Midbrain (tissue), 1 donor: ENCODE measurements at places on chromosomes 4 and X.

- DNase-seq = no peak
Measured at GRCh38 chr4:73429118-73429517, 6.9 kb upstream of the AFP start.

DNA sequence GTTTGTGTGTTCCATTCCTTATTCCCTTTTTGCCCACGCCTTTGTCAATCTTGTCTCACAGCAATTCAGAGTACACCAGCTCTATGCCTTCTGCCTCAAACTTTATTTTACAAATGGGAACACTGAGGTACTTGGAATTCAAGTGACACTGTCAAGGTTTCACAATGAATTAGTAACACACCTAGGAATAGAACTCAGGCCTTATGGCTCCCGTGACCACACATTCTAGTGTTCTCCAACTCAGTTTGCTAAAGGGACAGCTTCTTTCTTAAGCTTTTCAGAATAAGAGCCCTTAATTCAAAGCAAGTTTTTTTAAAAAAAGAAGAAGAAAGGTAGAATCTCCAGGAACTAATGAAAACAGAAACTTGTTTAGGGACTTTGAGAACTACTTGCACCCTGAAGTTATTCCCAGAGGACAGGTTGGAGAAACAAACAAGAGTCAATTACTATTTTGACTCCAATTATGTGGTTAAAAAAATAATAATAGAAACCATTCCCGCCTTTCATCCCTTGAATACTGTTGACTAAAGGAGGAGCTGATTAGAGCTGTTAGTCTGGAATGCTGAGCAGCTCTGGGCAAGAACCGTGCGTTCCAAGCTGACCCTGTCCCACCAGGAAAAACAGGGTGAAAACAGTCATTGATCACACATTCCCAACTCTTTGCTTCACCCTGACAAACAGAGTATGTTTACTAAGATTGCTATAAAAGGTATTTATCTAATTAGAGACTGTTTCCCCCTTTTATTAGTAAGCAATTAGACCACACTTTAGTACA lies 408.8 kb upstream of the CNKSR2 start:
- DNase-seq = no peak

DNA sequence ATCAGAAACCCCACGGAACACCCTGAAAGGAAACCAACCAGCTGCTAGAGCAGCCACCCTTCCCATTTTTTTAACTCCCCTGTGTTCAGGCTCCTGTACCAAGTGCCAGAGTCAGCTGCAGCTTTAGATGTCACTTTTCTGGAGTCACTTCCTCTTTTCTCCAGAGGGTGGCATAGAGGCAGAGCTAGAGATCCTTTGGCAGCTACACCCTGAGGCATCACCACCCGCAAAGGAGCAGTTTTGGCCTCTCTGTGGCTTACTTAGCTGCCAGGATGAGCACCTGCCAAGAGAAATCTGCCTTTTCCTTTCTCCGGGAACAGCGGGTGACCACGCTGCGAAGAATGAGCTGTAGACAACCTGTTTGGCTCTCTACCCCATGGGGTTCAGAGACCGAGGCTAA lies 58.0 kb upstream of the CHRDL1 start:
- peak; percentile 20 for DNase-seq

DNA sequence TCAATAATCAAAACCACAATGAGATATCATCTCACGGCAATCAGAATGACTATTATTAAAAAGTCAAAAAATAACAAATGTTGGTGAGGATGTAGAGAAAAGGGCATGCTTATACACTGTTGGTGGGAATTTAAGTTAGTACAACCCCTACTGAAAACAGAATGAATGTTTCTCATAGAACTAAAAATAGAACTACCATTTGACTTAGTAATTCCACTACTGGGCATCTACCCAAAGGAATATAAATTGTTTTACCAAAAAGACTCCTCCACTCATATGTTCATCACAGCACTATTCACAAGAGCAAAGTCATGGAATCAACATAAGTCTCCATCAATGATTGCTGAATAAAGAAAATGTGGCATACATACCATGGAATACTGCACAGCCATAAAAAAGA lies 278.1 kb upstream of the ARSJ start:
- DNase-seq = no peak

- DNase-seq = no peak
Measured at GRCh38 chrX:53682885-53683555, 3.5 kb downstream of the HUWE1 start.

GRCh38 chrX:26262121-26262523 lies 46.2 kb downstream of the MAGEB5 start:
- no peak for DNase-seq

DNA sequence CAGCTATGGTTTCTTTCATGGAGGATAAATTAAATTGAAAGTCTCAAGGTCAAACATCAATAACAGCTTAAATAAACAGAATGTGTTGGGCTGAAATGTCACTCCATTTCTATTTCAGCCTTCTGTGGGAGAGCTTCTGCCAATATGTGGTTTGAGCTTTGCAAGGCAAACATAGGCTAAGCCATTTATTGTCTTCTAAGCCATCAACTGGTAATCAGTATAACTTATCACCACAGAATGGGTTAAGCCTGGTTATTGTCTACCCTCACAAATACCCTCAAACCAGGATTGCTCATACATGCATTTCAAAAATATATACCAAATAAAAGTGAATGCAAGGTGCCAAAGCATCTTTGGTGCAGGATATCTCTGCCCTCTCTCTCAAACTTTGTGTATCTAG lies 52.7 kb downstream of the GABRB1 start:
- no peak for DNase-seq

DNA sequence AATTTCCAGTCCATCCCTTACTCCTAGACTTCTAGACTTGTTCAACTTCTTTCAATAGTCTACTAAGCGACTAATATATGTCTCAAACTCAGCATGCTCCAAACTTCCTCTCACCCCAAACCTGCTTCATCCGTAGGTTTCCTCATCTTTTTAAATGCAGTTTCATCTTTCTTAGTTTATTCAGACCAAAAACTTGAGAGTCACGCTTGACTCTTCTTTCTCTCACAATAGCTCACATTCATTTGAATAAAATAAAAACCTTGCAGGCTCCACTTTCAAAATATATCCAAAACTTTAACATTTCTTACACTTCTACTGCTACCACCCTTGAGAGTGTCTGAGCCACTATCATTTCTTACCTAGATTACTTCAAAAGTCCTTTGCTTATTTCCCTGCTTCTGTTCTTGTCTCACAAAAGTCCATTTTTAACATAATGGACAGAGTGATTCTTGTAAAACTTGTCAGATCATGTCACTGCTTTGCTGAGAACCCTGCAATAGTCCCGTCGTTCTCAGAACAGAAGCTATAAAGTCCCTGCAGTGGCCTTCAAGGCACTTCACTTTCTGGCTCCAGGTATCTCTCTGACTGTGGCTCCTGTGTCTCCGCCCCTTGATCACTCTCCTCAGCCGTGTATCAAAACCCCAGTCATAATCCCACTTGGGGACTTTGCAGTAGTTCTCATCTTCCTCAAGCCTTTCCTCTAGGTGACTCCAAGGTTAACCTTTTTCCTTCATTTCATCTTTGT lies 167.6 kb downstream of the ARHGAP24 start:
- no peak for DNase-seq

- DNase-seq = no peak
Measured at GRCh38 chr4:123770884-123771283, 374.3 kb downstream of the SPRY1 start.

GRCh38 chrX:131187206-131187605 lies 101.9 kb downstream of the IGSF1 start:
- DNase-seq = no peak

GRCh38 chr4:13032936-13033335 lies 451.2 kb downstream of the RAB28 start:
- no peak for DNase-seq

- DNase-seq = no peak
Measured at GRCh38 chr4:22780797-22781196, 88.1 kb downstream of the GBA3 start.

- no peak for DNase-seq
Measured at GRCh38 chr4:166153548-166153947, 280.5 kb downstream of the TLL1 start.

- DNase-seq = no peak
Measured at GRCh38 chr4:15833801-15834200, 55.7 kb downstream of the CD38 start.

- no peak for DNase-seq
Measured at GRCh38 chr4:111360906-111361305, 738.0 kb upstream of the PITX2 start.

GRCh38 chr4:105631818-105632400 lies 76.6 kb downstream of the INTS12 start:
- no peak for DNase-seq

DNA sequence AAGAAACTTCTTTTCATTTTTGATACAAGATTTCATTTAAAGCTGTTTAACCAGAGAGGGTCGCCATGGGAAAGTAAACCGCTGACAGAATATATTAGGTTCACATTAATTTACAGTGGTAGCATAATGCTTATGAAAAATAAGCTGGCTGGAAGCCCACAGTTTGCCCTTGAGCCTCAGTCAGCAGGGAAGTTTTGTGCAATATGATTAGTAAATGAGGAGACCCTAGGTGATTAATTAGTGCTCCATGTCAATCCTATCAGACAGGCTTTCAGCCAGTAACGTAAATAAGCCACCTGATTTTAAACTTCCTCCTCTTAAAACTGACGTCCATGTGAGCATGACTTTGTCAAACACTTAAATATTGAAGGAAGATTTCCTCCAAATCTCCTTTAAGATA lies 134.2 kb downstream of the TSPAN5 start:
- no peak for DNase-seq

- no peak for DNase-seq
Measured at GRCh38 chr4:155559915-155560314, 106.7 kb upstream of the GUCY1A1 start.

- no peak for DNase-seq
Measured at GRCh38 chrX:153669174-153669890, 4.3 kb downstream of the PNCK start.

- no peak for DNase-seq
Measured at GRCh38 chrX:67100031-67100884, 443.6 kb upstream of the AR start.

DNA sequence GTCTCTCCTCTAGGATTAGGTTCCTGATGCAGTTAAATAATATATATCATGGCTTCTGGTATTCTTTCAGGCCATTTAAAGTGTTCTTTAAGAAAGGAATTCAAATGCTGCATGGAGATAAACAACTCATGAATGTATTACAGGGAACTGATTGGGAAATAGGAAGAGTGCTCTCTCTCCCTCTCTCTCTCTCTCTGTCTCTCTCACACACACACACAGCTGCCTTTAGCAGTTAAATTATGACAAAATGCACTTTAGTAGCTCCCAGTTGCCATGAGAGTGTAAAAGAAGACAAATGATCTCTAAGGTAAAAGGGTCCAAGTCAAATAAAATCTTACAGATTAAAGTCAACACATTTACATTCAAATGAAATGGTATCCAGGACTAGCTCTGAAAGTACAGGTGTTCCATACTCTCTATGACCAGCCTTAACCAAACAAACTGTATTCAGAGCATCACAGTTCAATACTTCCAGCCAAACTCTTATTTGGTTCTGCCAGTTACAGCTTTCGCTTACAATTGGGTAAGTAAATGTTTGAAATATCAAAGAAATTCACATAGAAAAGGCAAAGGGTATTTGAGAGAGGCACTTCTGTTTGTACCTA lies 94.7 kb upstream of the CXXC4 start:
- DNase-seq = no peak
